ENCODE measurements at places on chromosomes 5 and 9. TPM values are rescaled to one million over a fixed set of nuclear protein-coding genes. Genes with fewer than 3 reads are reported as not detected.

GRCh38 chr5:145978708-145979107 lies 42.3 kb downstream of the SH3RF2 start:
- no peak for DNase-seq

- DNase-seq: no peak
Observed at GRCh38 chr5:3269395-3270169, 326.1 kb upstream of the IRX1 start.

- DNase-seq: no peak
Observed at GRCh38 chr5:173320259-173320658, 8.0 kb downstream of the STC2 start.

- no peak for DNase-seq
Observed at GRCh38 chr5:78706825-78707224, 58.3 kb upstream of the LHFPL2 start.

DNA sequence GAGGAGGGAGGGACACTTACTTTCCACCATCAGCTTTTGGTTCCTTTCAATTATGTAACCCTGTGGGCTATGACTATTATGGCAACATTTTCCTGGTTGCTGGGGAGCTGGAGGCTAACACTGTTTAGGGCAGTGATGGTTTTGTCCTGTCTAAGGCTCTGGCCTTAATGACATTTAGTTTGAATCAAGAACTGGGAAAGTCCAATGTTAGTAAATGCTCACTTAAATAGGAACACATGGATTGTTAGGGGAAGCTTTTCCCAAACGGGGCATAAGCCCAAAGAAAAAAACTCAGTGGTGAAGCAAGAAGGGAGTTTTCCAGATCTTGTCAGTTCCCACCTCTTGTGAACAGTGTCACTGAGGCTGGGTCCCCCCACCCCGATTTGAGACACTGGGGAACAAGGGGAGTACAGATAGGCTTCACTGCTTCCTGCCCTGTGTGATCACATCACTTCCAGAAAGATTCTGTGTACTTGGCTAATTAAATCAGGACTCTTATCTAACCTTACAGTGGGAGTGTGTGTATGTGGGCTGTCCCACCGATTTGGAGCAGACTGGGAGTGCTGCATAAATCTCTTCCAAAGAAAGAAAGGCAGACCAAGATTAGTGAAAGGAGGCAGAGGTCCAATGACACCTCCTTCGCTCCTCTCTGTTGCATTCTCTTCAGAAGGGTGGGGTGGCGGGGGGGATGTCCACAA lies 206.4 kb downstream of the PTTG1 start:
- peak; percentile 22 for DNase-seq

GRCh38 chr9:110520120-110520701 lies 59.3 kb downstream of the SVEP1 start:
- DNase-seq: no peak

- no peak for DNase-seq
Observed at GRCh38 chr5:54567996-54568395, 50.4 kb downstream of the SNX18 start.

DNA sequence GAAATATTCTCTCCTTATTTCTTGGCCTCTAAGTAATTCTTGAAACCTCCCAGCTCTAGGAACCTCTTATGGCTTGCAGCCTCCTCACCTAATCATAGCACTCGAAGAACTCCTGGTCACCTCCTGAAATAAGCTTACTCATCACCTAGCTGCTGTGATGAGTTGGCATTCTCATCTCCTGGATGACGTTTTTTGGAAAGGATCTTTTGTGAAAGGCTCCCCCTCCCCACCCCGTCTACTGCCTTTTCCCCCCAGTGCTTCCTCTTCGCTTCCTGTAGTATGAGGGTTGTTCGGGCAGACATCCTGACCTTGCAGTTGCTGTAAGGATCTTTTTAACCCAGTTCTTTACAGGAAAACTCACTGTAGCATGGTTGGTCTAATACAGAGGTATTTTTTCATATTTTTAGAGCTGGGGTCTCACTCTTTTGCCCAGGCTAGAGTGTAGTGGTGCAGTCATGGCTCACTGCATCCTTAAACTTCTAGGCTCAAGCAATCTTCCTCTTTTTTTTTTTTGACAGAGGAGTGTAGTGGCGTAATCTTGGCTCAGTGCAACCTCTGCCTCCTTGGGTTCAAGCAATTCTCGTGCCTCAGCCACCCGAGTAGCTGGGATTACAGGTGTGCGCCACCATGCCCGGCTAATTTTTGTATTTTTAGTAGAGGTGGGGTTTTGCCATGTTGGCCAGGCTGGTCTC lies 41.8 kb downstream of the ARHGAP26 start:
- DNase-seq: no peak

- DNase-seq: no peak
Observed at GRCh38 chr5:41507501-41507900, 2.9 kb downstream of the PLCXD3 start.

- no peak for DNase-seq
Observed at GRCh38 chr5:135514116-135514515, 21.6 kb downstream of the NEUROG1 start.

- no peak for DNase-seq
Observed at GRCh38 chr5:60184606-60185005, 291.1 kb upstream of the PDE4D start.

DNA sequence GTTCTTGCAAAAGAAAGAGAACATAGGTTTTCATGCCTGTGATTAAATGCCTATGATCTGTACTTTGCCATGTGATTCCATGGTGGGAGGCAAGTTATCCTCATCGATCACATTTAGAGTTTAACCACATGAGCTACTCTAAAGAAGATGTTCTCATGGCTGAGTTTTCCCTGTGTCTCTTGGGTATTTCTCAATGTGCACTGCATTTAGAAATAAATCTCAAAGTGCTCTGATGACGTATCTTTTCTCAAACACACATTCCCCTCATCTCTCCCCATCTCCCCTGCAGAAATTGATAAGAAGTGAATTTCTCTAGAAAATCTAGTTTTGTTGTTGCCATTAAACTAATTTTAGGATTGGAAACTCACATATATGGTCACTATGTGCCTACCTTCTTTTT lies 282.2 kb downstream of the SEMA5A start:
- no peak for DNase-seq

Gene FSTL4
- 0.91 TPM for polyA plus RNA-seq

Gene WNK2
- polyA plus RNA-seq: 28.5 TPM

Gene SPIN1
- polyA plus RNA-seq: 204 TPM

Gene SV2C
- polyA plus RNA-seq: 0.08 TPM

Gene FCN2
- 0.48 TPM for polyA plus RNA-seq

Gene GFPT2
- polyA plus RNA-seq: 5.1 TPM

Gene PCDHA1
- polyA plus RNA-seq: not detected

Gene CA9
- polyA plus RNA-seq: 0.58 TPM
